NCI-H460 (cell line): ENCODE measurements at places on chromosomes 3 and 15.

DNA sequence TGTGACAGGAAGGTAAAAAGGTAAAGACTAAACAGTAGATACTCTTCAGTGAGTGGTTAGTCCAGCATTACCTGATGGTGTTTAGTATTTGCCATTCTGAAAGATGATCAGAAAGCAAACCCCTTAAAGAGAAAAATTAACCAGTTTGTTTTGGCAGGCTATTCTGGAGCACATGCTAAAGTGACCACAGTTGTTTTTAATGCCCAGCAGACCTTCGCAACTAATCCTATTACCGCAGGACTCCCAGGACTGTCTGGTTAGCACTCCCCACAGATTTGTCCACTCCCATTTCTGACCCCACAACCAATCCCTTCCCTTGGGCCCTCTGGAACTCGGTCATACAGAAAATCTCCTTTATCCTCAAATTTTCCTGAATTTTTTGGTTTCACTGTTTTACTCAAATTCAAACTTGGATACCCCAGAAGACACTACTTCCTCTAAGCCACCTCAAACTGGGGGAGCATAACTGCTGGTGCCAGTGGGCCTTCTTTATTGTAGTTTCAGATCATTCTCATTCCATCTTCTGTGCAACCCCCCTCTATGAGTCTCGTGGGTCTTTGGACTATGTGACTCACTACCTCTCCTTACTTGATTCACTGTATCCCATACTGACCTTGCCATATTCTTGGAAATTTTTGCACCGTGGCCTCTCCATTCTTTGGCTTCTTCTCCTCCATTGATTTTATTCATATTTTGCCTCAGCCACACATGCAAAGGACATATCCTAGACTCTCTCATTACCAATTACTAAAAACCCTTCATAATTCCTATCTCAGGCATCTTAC, 104.4 kb downstream of the RBMS3 start:
- no peak for DNase-seq

GRCh38 chr15:83064859-83065258, 2.2 kb downstream of the BTBD1 start:
- no peak for DNase-seq

GRCh38 chr3:149832086-149832485, 19.1 kb downstream of the RNF13 start:
- no peak for DNase-seq

- no peak for DNase-seq
Observed at GRCh38 chr3:191795196-191795595, 334.2 kb downstream of the PYDC2 start.

DNA sequence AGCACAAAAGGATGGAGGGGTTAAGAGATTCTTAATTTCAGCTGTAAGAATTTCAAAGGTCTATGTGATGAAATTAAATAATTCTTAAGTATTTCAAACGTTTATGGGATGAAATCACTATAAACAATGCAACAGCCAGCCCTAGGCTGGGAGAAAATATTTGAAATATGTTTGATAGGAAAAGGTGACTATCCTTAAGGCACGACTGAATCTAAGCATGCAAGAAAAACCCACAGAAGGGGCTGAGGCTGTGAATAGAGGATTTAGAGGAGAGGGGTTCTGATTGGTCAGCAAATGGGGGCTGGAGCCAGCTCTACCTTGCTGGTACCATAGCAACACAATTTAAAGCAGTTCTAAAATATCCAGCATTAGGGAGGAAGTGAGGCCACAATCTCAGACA, 220.8 kb upstream of the ATP10A start:
- DNase-seq = no peak

DNA sequence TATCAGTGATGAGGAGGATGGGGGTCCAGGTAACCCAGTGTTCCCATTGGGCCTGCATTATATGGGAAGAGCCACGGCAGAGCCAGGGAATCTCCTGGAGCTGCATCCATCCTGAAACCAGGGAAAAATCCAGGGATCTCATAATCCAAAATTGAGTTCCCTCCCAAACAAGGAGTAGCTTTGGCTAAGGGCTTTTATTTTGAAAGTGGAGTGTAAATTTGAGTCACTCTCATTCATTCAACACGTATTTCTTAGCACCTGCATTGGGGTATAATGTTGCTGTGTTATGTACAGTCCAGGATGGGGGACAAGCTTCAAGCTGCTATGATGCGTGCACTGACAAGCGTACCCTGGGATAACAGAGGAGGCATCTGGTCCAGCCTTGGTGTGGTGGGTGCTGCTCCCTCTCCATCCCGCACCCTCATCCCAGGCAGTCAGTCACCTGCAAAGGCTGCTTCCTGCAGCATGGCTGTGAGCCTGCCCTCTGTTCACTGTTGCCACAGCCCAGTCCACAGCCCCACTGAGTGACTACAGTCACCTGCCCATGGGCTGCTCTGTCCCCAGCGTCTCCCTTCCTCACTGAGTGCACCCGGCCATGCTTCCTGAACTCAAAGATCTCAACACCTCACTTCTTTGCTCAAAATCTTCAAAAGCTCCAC, 135.6 kb downstream of the OPA1 start:
- no peak for DNase-seq

- DNase-seq = no peak
Observed at GRCh38 chr15:37221671-37222145, 121.4 kb upstream of the MEIS2 start.

DNA sequence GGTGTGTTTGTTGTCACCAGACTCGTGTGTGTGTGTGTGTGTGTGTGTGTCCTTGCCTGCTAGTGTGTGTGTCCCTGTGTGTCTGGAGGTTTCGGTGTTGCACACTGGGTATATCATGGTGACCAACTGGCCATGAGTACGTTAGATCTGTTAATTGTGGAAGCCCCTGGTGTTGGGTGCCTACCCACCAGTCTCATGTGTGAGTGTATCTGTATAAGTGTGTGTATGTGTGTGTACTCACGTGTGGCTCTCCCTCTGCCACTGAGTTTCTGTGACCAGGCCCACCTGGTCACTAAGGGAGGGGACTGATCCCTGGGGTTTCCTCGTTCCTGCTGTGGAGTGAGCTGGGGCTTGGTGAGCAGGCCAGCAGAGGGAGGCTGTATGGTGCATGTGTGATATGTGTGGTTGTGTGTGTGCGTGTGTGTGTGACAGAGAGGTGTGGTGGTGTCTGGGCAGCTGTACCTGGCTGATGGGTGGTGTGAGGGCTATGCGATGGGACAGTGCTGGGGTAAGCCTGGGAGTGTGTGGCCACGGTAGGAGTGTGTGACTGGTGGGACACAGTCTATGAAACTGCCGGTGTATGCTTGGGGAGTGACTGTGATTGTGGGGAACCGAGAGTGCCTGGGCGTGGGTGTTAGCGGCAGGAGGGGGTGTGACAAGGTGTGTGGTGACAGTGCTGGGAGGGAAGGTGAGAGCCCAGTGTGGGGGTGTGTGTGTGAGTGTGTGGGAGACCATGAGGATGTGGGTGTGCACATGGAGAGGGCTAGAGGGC, 1.8 kb downstream of the PRKCD start:
- DNase-seq = no peak

DNA sequence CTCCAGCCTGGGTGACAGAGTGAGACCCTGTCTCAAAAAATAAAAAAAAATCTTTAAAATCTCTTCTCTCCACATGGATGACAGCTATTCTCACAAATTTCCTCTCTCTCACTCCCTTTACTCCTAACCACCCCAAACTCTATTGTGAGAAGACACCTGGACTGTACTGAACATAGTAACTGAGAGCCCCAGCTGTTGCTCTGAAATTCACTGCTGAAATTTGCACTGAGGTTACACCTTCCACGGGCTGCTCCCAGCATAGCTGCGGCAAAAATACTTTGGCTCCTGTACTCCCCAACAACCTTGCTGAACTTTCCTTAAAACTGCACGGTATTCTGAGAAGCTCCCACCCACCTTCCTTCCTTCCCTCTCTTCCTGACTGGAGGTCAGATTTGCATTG, 4.4 kb upstream of the PCCB start:
- no peak for DNase-seq

DNA sequence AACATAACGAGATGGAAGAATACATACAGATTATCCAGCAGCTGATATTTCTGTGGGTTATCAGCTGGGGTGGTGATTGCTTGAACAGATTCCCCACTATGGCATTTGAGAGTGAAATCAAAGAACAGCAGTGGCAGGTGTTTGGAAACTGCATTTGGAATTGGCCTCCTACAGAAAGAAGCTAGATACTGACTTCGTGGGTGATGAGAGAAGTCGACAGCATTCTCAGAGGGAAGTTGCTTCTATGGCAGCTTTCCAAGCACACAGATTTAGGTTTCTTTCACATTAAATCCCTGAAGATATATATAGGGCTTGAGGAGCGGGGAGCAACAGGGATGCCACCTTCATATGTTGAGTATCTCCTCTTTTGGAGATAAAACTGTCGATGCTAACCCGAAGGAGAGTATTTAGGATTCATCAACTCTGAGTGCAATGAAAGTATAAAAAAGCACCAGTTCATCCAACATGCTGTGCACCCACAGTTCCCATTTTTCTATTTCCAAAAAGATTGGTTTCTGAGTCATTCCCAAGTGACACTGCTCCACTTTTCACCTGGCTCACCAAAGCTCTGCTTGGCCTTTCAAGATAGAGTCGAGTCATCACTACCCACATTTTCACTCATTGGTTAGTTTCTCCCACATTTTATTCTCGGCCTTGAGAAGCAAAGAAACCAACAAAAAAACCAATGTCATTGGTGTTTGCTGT, 579.8 kb upstream of the SUCLG2 start:
- no peak for DNase-seq

GRCh38 chr3:557972-558371, 361.4 kb downstream of the CHL1 start:
- no peak for DNase-seq

- no peak for DNase-seq
Observed at GRCh38 chr3:71288269-71288930, 295.1 kb downstream of the FOXP1 start.

GRCh38 chr3:13095408-13095937, 22.2 kb upstream of the IQSEC1 start:
- no peak for DNase-seq
